ENCODE measurements at places on chromosomes 6 and 20.

DNA sequence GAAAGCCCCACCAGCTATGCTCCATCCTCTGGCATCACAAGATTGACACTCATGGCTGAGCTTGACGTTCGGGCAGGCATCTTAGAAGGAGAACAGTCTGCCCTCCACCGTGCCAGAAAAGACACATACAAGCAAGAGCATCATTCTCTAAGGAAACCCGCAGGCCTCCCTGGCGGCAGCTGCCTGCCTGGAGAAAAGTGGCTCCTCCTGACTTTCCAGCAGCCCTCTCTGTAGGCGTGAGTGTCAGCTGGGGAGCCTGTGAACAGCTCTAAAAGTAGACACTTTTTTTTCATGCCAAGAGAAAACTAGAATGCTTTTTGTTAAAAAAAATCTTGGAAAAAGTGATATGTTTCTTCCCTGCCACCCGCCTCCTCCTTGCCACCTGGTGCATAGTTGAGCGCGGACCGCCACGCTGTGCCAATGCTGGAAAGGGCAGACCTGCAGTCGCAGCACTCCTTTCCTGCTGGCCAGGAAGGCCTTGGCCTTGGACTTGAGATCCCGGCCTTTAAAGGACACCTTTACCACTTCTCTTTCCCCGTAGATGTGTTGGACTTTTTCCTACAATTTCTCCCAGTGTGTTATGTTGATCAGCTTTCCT, 29.7 kb upstream of the INSM1 start:
- no peak for DNase-seq

- DNase-seq, result no peak
These were observed 130.2 kb downstream of the SGK1 start for GRCh38 chr6:134187751-134188150.

GRCh38 chr6:107717781-107718180, 106.3 kb downstream of the SCML4 start:
- DNase-seq, result no peak

DNA sequence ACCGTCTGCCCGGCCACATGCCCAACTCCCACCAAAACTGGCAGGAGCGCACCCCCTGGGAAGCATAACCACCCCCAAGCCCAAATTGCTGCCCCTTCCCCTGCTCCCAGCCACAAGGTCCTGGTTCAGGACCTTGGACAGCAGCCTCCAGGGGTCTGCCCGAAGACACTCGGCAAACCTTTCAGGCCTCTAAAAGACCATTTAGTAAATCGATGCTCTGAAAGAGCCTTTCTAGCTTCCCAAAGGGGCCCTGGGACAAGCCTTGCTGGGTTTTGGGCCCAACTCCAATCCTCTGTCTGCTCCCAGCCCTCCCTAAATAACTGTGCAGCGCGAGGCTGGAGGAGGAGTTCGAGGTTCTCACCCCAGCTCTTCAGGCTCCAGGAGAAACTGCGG, 30.5 kb downstream of the GRM4 start:
- no peak for DNase-seq

DNA sequence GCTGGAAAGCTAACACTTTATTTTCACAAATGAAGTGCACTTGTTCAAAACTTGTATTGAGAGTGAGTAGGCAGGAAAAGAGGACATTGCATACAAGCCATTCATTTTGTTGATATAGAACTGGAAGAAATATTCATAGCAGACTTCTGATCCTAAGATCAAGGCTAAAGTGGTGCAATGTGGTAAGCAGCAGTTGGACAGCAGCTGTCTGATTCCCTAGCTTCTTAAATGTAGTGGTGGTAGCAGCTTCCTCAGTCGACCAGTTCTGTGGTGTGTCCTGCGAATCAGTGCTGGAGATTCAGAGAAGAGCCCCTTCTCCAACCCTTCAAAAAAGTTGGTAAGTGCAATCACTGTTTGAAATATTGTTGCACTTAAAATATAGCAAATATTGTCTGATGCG, 281.7 kb upstream of the GJE1 start:
- DNase-seq, result no peak

DNA sequence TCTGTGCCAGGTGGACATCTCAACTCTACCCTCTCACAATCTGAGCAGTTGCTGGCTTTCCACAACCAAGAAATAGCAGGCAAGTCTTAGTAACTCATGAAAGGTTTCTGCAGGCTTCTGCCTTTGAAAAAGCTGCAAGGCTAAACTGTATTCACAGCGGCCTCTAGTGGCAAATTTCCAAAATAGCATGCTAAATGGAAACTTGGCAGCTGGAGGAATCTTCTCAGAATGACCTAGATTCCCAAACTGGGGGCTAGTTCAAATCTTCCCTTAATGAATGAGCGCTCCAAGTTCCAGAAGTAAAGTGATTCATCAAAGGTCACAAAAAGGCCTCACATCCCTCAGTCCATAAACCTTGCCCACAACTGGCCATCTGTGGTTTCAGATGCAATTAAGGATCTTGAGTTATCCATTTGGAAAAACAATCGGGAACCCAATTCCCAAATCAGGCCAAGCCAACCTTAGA, 11.9 kb upstream of the CPNE5 start:
- no peak for DNase-seq

DNA sequence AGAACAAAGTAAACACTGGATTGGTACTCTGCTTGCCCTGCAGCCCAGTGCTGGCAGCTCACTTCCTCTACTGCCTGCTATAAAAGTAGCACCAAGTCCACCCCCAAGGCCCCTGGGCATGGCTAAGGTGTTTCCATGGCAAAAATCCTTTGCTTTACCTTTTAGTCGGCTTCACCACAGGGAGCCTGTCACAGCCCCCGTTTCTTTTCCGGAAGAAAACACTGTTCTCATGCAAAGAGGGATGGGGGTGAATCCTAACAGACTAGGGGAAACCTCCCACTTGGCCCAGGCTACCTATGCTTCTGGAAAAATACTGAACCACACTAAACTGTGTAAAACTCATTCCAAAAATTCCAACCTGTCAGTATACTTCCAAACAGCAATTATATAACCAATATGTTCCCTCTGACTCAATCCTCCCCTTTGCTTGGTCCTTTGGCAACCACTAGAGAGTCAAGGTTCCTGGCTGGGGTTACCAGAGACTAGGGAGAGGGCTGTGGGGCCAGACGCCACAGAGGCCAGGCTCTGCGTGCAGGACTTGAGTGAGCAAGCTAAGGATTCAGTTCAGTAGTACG, 16.1 kb downstream of the PPIL1 start:
- no peak for DNase-seq

- DNase-seq, result no peak
These were observed 6.7 kb downstream of the SNAI1 start for GRCh38 chr20:49989234-49990065.

- no peak for DNase-seq
These were observed 90.1 kb upstream of the SLC22A16 start for GRCh38 chr6:110566346-110567125.
